ENCODE measurements at places on chromosomes 7 and 10. TPM values are rescaled to one million over a fixed set of nuclear protein-coding genes. Genes with fewer than 3 reads are reported as not detected.

DNA sequence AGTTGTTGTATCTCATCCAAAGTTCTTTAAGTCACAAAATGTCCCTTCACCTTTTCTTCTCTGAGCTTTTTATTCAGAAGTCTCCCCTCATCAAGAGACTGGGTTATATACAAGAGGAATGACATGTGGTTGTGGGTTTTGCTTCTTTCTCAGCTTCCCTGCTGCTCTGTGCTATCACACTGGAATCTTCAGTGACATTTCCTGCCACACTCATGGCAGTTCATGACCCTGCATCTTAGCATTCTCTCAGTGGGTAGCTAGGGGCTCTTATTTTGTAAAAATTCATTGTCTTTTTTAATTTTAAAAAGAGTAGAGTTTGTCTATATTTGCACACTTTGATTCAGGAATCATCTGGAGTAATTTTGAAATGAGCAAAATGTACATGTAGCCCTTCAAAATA lies 236.9 kb upstream of the TMEM229A start:
- no peaks in the 10 kb centered on the region for H3K4me1 ChIP-seq
- no peak overlapping the region for H3K27ac ChIP-seq
- DNase-seq, result no peak
- no peaks in the 10 kb centered on the region for H3K36me3 ChIP-seq

- peak overlapping the region; percentile 40 for H3K27ac ChIP-seq
- peak overlapping the region; percentile 9 for H3K4me3 ChIP-seq
- peaks cover 62% of the 10 kb centered on the region for H3K4me1 ChIP-seq
- no peaks in the 10 kb centered on the region for H3K27me3 ChIP-seq
- DNase-seq, result no peak
Measured at GRCh38 chr7:106871793-106872571, 6.9 kb downstream of the PIK3CG start.

DNA sequence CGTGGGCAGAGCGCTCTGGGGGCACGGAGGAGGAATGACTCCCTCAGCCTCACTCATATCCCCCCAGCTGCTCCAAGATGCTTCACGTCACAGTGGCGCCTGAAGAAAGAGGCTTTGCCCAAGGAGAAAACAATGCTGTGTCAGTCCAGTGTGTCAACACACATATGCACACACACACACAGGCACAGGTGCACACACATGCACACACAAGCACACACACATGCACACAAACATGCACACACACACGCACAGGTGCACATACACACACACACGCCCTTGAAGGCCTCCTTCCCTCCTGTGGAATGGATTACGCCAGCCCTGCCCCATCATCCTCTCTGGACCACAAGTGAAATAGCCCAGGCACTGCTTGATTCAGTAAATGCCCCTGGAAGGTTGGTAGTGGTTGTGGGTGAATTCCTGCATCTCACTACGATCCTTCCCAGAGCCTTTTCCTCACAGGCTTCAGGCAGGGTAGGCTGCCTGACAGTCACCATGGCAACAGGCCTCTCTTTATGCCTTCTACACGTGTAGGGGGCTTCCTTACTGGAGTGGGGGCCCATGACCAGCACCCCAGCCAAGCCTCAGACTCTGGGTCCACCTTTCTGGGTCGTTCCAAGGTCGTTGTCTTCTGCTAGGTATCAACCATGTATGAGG lies 371.5 kb upstream of the PODXL start:
- H3K27ac ChIP-seq, result no peak overlapping the region
- H3K4me3 ChIP-seq, result no peak overlapping the region
- no peak for DNase-seq
- peaks cover 3% of the 10 kb centered on the region for H3K27me3 ChIP-seq

GRCh38 chr10:49167425-49168170 lies 20.6 kb downstream of the TMEM273 start:
- no peak overlapping the region for H3K4me3 ChIP-seq
- H3K4me1 ChIP-seq, result peaks cover 41% of the 10 kb centered on the region
- DNase-seq, result no peak

DNA sequence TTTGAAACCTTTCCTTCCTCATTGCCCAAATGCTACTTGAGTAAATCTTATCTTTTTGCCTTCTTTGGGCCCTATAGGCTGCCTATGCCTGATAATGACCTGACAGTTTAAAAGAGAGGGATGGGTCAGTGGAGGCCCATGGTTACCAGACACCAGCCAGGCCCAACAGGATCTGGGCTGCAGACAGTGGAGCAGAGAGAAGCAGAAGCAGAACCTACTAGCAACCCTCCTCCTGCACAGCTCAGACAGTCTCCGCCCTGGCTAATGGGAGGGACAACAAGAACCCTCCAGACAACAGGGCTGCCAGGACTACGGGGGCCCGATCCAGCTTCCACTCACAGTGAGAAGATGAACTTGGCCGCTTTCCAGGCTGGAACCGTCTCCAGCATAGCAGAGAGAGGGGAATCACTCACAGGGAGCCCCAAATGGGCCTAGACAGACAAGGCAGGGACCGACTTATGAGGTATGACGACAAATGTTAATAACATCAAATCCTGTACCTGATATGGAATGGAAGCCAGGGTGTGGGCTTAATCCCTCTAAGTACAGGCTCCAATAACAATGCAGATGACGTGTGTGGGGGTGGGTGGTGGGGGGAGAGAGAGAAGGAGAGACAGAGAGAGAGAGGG lies 31.7 kb upstream of the DGKI start:
- H3K36me3 ChIP-seq, result peaks cover 59% of the 10 kb centered on the region
- H3K4me3 ChIP-seq, result no peak overlapping the region
- H3K27me3 ChIP-seq, result no peaks in the 10 kb centered on the region
- no peak for DNase-seq

DNA sequence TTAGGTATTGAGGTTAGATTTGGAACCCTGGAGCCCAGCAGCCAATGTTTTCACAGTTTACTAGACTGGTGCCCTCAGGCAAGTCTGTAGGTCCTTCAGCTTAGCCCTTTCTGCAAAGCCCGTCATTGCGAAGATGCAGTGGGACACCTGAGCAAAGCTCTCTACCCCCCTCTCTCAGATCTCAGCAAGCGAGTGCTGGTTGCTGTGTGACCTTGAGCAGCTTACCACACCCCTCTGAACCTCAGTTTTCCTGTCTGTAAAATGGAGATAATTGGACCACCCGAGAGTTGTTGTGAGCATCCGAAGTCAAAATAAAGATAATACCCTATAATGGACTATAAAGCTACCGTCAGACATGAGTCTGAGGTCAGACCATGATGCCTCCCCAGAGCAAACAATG lies 3.7 kb downstream of the NPC1L1 start:
- no peak overlapping the region for H3K4me3 ChIP-seq
- no peak overlapping the region for H3K27ac ChIP-seq
- H3K27me3 ChIP-seq, result no peaks in the 10 kb centered on the region
- no peak for DNase-seq
- H3K4me1 ChIP-seq, result no peaks in the 10 kb centered on the region
- no peaks in the 10 kb centered on the region for H3K36me3 ChIP-seq

DNA sequence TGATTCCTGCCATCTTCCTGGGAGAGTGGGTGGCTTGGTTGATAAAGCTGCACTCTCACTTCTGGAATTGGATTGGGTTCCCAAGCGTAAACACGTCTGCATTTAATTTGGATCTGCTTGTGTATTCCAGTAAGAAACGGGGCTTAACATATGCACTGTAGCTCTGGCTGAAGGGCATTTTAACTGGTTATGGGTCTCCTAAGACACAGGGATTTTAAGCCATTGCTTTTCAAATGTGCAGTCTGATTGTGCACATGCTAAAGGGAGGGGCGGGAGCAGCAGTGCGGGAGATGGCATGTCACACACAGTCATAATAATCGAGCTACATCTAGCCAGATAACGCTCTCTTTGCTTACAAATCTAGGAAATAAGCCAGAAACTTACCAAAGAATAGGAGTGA lies 247.3 kb upstream of the LYZL1 start:
- H3K36me3 ChIP-seq, result no peaks in the 10 kb centered on the region
- H3K4me3 ChIP-seq, result no peak overlapping the region
- no peaks in the 10 kb centered on the region for H3K4me1 ChIP-seq
- DNase-seq, result no peak

GRCh38 chr7:94962661-94963060 lies 55.3 kb downstream of the PPP1R9A start:
- no peak for DNase-seq
- H3K4me3 ChIP-seq, result no peak overlapping the region
- no peaks in the 10 kb centered on the region for H3K27me3 ChIP-seq
- H3K4me1 ChIP-seq, result no peaks in the 10 kb centered on the region
- H3K36me3 ChIP-seq, result no peaks in the 10 kb centered on the region
- no peak overlapping the region for H3K27ac ChIP-seq

MGAM2 gene
- not detected for total RNA-seq

OR9A2 gene
- not detected for total RNA-seq

FKBP6 gene
- total RNA-seq, result not detected

INHBA gene
- not detected for total RNA-seq
